ENCODE measurements at places on chromosomes 7 and 10.

DNA sequence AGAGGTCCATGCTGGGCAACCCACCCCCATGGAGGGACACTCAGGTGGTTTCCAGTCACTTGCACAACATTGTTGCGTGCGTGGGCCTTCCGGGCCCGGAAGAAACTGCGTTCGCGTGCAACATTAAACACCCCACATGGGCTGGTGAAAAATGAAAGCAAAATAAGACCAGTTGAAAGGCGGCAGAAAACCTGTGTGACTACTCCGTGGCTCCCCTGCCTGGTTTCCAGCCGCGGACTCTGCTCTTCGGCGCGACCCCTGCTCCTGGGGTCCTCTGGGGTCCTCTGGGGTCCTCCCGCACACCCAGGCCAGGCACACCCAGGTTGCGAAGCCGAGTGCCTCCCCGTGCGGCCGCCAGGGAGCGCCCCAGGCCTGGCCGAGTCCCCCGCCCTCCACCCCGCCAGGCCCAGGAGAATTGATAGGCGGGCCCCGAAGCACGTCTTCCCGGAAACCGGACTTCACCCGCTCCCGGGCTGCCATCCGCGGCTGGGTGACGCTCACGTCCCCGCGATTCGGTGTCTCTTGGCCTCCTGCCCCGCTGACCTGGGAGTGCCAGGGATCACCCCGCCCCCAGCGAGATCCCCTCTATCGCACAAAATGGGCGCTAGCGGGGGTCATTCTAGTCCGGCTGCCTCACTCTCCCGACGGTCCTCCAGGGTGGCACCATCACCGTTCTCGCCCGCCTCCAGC is 1.9 kb upstream of the SH2D4B start:
- DNase-seq = peak; percentile 91

DNA sequence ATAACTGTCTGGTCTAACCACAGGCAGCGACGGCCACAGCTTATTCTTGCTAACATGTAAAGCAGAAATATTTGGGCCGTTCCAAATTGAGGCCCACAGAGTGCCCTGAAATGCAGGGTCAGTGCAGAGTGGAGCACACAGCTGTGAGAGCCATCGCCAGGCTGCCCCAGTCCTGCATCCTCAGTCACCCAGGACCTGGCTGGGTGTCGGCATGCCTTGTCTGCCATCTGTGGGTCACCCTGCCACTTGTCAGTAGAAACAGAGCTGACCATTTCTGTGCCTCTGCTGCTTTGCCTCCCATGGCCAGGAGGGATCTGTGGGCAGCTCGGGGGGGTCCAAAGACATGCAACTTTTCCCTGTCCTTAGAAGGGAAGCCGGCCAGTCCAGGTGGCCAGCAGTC is 57.3 kb upstream of the BTBD16 start:
- no peak for DNase-seq

DNA sequence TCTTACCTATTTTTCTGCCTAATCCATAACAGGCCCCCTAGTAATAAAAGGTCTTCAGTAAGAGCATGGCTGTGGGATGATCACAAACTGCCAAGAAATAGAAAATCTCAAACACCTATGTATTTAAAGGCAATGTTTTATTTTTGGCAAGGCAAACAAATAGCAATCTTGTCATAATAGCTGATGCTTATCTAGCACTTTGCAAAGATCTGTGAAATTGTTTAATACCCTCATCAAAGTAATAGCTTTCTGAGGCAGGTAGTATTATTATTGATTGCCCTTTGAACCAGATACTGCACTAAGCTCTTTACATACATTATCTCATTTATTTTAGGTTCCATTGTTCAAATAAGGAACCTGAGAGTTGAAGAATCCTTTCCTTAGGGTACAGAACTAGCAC is 1.6 kb upstream of the CADPS2 start:
- DNase-seq = no peak

GRCh38 chr7:135189961-135190360 is 19.5 kb upstream of the CYREN start:
- no peak for DNase-seq

DNA sequence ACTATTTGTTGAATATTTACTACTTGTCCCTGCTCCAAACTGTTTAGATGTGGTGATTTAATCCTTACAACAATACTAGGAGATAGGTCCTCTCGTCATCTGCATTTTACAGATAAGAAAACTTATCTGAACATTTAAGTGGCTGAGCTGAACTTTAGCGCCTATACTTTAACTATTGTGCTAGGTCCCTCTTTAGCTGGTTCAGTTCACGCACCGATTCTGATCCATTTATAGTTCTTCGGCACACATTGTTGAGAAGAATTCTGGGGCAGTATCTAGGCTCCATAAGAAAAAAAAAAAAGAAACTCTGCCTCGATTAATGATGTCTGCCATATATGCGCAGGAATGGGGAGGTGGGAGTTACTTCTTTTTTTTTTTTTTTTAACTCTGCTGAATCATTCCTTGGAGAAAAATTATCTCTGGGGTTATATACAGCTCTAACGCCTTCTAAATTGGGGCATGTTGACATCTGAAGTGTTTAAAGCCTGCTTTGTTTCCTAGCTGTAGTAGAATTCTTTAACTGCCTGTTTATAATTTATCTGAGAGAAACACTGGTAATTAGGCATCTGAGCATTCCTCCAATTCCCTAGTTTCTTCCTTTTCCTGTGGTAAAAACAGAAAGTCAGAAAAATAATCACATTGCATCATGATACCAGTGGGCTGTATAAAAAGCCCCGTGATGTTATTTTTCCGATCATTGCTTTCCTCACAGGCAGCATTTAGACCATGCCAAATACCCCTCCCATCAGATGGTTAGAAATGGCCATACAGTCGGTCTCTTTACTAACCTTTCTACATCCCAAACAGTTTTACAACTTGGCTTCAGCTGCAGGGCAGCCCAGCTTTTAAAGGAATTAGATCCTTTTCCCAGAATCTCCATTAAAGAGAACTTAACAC is 98.5 kb upstream of the KDM7A start:
- DNase-seq = peak; percentile 45

DNA sequence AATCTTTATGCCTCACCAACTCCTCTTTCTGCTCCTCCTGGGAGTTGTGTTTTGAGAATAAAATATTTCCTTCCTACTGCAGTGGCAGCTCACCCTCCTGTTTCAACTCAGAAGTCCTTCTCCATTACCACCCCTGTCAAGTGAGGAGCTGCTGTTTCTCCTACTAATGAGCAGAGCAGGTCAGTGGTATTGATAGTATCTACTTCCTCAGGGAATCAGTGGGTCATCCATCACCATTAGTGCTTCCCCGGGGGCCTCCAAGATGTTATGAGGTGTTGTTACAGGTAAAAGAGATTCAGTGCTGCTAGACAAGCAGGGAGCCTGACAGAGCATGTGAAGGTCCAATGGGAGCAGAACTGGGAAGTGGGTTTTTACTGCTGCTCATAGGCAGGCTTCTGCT is 795.2 kb downstream of the REEP3 start:
- DNase-seq = no peak

DNA sequence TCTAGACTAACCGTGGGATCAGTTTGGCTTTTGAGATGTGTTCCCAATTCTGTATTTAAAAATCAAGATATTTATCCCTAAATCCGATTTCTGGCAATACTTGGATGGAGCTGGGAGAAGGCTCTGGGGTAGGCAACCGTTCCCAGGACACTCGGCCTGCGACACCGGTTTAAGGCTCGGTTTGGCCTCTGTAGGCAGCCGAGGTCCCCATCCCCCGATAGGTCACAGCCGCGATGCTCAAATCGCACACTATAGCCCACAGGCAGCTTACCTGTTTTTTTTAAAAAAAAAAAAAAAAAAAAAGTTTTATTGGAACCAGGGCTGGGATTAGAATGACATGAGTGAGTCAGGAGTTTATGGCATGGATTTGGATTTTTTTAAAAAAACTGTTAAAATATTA is 729 bp upstream of the TAF3 start:
- DNase-seq = no peak

GRCh38 chr10:58715061-58715460 is 202.4 kb downstream of the BICC1 start:
- no peak for DNase-seq

- peak; percentile 92 for DNase-seq
These were observed 77.0 kb downstream of the OAT start for GRCh38 chr10:124341768-124342135.

- DNase-seq = no peak
These were observed 40.5 kb downstream of the AOAH start for GRCh38 chr7:36683695-36684357.

Measured in hematopoietic multipotent progenitor cell treated with erythropoietin and hydrocortisone succinate and interleukin-3 and kit ligand, for 4 days (in vitro differentiated cells).